ENCODE measurements at places on chromosomes 6 and 20.

DNA sequence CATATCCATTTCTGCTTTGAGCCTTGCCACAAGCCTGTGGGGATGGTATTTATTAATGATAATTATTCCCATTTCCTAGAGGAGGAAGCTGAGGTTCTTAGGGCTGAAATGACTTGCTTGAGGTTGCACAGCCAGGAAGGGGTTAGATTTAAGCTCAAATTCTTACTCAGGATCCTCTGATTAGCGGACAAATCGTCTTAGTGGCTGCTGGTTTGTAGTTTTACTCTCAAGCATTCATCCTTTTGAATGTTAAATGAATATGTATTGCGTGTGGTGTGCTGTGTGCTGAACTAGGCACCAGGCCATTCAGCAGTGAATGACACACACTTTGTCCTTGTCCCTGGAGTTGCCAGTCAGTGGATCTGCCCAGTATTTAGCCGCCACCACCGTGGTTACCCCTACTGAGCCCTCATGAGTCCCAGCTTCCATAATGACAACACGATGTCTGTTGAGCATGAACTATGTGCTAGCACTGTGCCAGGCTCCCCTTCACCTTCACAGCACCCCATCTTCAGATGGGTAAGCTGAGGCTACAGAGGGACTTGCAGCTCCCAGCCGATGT is 10.0 kb downstream of the PACSIN1 start:
- no peak for DNase-seq

DNA sequence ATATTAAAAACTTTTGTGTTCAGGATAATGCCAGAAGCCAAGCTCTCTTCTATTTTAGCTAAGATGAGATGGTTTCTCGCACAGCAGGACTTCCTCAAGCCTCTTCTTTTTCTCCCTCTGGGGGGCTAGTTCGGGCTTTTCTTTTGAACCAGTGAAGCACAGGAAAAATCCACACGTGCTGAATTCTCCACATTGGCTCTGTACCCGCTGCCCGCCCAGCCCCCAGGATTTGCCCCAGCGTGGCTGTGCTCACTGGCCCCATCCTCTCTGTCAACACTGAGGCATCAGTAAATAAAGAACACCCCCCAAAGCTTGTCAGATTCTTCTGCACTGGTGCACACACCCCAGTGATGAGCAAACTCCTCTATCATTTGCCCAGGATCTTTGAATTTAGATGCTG is 232.8 kb downstream of the ZNF217 start:
- no peak for DNase-seq

DNA sequence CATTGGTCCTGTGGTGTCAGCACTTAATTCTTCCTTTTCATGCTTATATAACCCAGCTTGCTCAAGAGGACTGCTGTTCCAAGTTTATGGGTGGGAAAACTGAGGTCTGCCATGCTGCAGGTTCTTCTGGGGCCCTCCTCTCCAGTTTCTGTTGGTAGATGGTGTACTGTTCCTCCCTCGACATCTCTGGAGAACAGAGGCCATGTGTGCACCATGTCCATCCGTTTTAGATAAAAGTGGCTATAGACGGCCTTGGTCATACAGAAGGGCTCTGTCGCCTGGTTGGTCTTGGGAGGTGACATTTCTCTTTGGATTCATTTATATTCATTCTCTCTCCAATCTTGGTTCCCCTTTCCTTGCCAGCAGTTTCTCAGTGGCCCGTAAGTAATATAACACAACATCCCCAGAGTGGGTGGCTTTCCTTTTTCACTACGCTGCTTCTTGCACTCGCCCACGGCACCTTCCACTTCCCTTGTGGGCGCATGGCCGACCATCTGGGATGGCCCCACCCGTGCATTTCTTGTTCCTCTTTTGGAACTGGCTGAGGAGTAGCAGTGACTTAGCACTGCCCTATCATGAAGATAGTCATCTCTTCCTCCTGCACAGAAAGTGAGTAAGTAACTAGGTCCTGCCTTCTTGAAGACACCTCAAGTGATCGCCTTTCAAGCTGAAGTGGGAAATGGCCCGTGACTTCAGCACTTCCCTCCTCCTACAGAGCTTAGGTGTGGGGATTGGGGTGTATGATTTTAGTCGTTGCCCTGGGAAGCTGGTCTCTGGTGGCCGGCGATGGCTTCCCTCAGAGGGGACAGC is 94.2 kb downstream of the RREB1 start:
- no peak for DNase-seq

DNA sequence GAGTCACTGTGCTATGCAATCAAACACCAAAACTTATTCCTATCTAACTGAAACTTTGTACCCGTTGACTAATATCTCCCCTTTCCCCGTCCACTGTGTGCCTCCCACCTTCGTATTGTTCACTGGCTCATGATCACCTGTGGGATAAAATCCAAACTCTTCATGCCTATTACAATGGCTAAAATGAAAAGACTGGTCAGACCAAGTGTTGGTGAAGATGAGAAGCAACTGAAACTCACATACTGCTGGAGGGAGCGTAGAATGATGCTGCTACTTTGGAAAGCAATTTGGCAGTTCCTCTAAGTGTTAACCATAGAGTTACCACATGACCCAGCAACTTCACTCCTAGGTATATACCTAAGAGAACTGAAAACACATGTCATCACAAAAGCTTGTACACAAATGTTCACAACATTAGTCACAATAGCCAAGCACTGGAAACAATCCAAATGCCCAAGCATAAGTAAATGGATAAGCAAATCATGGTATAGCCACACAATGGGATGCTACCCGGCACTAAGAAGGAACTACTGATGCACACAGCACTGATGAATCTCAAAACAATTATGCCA is 13.1 kb downstream of the RPS10 start:
- no peak for DNase-seq

- no peak for DNase-seq
Measured at GRCh38 chr6:129921169-129921817, 60.2 kb upstream of the TMEM244 start.

DNA sequence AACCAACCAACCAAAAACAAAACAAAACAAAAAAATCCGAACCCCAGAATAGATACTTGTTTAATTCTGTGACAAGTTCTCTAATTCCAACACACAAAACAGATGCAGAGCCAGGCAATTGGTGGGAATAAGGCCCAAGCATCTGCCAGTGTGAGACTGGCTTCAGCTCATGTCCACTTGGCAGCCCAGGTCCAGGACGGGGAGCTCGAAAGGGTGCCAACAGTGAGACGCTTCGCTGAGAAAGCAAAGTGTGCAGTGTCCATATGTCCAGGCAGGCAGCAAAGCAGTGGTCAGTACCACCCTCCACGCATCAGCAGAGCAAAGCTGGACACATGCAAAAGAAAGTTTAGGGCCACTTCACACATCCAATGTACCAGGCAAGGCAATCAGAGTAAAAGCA is 102.9 kb downstream of the RALGAPA2 start:
- DNase-seq, result no peak

DNA sequence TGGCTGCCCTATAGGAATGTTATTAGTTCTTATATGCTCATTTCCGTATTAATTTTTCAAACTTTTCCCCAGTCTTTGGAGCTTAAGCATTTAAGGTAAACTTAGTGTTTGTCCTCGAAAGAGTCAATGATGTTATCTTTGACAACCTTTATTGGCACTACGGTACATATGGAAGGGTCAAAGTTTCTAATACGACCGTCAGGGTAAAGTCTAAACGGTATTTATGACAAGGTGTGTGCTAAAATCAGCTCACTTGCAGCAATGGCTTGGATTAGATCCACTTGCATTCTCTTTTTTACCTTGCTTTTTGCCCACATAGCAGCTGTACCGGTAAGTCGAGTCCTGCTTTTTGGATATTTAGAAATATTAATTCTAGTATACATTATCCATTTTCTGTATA is at the start of gene MEP1A:
TSS of gene MEP1A (plus strand) at position 252 of the 400 bp plus-strand sequence. CDS start at position 262, 10 bp downstream.
- DNase-seq, result no peak

DNA sequence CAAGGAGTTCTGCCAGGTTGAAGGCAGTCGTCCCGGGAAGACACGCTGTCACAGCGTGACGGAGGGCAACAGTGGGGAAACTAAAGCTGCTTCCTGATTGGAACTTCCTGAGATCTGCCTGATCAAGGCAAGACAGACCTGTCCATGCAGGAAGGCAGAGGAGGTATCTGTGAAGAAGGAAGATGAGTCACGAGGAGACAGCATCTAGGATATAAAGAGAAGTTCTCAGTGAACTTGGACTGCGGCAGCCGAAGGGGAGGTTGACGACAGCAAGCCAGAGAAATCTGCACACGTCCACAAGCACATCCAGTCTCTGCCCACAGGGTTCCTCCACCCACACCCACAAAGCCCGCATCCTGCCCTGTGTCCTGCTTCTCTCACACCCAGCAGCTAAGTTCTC is 38.6 kb downstream of the PREP start:
- no peak for DNase-seq

GRCh38 chr6:118122801-118123200 is 215.7 kb downstream of the SLC35F1 start:
- DNase-seq, result no peak

DNA sequence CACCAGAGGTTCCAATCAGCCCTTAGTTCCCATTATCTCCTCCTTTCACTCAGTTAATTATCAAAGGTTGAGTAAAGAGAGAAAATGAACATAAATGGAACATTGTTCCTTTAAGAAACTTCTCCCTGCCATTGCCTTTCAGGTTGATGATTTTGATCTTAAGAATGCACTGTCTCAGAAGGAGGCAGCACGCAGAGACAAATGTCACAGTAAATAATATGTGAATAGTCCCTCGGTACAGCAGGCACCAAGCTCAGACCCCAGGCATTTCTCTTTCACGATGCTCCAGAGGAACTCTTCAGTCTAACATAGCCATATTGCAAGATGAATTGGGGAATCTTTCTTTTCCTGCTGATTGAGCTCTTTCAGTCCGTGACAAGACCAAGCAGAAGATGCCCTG is 435.3 kb upstream of the SPTLC3 start:
- DNase-seq, result no peak

GRCh38 chr6:22227824-22228610 is 68.8 kb downstream of the PRL start:
- no peak for DNase-seq

DNA sequence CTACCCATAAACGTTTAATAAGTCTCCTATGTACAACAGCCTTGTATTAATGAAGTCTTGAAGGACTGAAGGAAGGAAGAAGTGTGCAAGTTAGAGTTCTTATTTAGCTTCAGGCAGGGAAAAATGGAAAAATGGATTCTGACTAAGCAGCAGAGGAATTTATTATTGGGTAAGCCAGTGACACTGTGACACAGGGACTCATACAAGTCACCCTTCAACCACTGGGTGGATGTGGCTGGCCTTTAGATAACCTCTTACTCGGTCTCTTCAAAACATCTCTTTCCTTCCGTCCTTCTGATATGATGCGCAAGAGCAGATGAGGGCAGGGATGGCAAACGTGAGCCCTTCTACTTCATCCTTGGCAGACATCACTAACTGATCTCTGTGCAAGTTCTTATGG is 145.6 kb downstream of the DHX35 start:
- no peak for DNase-seq

- DNase-seq, result no peak
Measured at GRCh38 chr20:60236613-60237012, 278.4 kb downstream of the CDH26 start.

DNA sequence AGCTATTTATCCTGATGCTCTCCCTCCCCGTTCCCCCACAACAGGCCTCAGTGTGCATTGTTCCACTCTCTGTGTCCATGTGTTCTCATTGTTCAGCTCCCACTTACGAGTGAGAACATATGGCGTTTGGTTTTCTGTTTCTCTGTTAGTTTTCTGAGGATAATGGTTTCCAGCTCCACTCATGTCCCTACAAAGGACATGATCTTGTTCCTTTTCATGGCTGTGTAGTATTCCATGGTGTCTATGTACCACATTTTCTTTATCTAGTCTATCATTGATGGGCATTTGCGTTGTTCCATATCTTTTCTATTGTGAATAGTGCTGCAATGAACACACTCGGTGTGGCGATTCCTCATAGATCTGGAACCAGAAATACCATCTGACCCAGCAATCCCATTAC is 225.9 kb upstream of the CDH4 start:
- no peak for DNase-seq

DNA sequence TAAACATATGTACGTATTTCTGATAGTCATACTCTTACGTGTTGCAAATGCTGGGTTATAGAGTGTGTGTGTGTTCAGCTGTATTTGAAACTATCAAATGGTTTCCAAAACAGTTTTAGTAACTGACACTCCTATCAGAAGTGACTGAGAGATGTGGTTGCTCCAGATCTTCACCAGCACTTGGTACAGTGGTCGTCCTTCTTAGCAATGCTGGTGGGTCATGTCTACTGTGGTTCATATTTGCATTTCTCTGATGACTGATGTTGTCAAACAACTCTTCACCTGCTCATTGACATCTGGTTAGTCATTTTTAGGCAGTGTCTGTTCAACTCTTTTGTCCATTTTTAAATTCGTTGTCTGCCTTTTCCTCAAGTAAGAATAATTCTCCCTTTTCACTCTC is 259.3 kb downstream of the KIF16B start:
- no peak for DNase-seq

DNA sequence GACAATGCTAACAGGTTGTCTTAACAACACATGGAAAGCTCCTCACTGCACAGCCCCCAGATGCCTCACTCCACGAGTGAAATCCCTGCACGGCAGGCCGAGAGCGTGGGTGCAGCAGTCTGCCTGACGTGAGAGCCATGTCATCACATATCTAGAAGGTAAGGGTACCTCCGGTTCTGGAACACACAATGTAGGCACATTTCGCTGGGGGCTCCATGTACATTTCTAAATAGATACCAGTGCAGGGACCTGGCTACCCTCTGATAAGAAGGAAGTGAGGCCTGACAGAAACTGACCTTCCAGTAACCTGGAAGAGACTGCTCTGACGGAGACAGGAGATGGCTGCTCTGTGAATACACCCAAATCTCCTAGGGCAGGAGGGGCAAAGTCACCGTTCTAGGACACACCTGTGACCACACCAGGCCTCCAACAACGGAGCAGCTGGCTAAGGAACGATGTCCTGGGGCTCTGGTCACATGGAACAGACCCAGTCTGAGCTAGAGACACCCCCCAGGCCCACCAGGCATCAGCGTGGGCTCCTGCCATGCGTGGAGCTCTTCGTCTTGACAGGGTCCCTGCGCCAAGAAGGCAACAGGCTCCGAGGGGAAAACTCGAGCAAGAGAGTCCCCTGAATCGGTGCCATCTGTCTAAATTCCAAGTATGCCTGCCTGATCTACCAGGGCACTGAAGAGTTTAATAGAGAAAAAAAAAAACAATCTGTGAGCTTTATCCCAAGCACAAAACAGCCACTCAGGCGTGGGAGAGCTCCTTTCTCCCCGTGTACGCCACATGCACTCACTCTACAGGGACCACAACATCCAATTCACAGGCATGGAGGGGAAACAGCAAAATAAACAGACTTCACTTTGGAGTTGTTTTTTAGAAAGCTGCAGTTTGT is 27.5 kb downstream of the RNASET2 start:
- DNase-seq, result no peak

DNA sequence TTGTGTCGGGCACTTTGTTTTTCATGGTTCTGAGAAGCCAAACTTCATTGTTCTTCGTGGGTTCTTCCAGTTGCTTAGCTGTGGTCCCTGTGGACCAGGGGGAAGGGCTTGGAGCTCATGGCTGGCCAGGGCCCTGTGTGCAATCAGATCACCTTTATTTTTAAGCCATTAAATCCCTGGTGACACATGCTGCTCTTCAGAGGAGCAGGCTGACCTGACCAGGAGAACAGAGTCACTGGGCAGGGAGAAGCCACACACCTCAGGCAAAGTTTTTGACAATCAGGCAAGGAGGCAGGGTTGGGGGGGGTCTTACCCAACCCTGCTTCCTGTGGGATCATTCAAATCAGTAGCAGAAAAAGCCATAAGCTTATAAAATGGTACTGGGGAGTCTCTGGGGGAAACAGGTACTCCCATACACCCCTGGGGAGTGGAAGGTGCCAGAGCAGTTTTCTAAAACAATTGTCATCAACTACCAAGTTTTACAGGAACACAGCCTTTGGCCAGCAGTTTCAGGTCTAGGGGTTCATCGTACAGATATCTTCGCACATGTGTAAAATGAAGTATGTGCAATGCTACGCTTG is 37.0 kb upstream of the PREX1 start:
- DNase-seq, result no peak

All from MG63 (cell line).